ENCODE measurements at places on chromosomes 2 and 18.

DNA sequence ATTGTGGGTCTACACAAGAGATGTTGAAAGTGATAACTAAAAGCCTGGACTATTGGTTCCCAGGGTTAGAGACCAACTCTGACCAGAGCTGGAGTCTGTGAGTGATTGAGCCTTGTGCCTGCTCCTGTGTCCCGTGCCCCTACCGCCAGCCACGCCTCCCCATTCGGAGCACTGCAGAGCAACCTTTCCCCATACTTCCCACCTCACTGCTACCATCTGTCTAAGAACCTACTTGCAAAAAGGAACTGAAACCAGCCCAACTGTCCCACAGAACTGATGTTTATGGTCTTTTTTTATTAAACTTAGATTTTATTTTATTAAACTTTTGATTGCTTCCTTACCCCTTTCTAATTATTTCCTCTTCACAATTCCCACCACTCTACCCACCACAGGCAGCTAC is 300.3 kb upstream of the MGAT5 start:
- no peak for DNase-seq

DNA sequence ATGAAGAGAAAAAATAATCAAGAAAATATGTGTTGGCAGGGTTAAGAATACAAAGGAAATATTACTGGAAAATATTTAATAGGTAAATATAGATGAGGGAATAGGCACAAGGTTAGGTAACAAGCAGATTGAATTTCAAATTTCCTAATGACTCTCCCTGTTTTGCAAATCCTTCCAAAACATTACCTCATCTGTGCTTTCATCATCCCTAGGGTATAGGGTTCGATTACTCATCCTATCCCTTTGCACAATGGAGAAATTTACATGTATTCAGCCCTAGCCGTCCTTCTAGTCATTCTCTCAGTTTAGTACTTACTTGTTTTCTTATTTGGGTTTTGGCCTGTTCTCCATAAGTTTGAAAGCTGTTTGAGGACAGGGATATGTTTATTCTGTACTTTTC is 864.6 kb upstream of the FSHR start:
- no peak for DNase-seq

DNA sequence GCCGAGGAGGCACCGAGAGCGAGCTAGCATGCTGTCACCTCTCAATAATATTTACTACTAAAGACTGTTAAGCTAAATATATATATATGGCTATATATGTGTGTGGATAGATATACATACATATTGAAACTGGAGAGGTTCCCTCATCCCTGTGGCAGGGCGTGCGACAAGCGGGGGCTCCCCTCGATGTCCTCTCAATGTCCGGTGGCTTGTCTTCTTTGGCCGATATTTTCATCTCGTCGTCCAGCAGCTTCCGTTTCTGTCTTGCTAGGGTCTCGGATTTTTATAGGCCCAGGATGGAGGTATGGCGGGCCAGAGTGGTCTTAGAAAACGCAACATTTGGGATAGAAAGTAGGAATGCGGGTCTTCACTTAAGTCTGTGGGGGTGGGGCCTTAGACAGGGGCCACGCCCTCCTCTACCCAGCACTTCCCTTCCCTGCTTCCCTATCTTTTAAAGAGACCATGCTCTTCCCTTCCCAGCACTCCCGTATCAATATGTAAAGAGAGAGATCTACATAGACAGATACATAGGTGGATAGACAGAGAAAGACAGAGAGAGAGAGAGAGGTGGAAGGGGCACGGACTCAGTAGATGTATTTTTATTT is 866.8 kb downstream of the DSC3 start:
- no peak for DNase-seq

GRCh38 chr2:16615687-16616615 is 49.7 kb downstream of the CYRIA start:
- no peak for DNase-seq

GRCh38 chr2:188787021-188787657 is 187.0 kb upstream of the COL3A1 start:
- peak; percentile 23 for DNase-seq

GRCh38 chr2:3420769-3421397 is 41.4 kb downstream of the TRAPPC12 start:
- DNase-seq = no peak

- no peak for DNase-seq
Measured at GRCh38 chr2:237359518-237359840, 54.5 kb downstream of the COL6A3 start.

- DNase-seq = no peak
Measured at GRCh38 chr2:224428787-224429440, 27.0 kb upstream of the FAM124B start.

- DNase-seq = peak; percentile 41
Measured at GRCh38 chr18:56702946-56703345, 51.8 kb downstream of the WDR7 start.

GRCh38 chr18:60506190-60506589 is 133.6 kb upstream of the MC4R start:
- DNase-seq = no peak

All from GM03348 (cell line).